ENCODE measurements at places on chromosomes 6 and 20.

DNA sequence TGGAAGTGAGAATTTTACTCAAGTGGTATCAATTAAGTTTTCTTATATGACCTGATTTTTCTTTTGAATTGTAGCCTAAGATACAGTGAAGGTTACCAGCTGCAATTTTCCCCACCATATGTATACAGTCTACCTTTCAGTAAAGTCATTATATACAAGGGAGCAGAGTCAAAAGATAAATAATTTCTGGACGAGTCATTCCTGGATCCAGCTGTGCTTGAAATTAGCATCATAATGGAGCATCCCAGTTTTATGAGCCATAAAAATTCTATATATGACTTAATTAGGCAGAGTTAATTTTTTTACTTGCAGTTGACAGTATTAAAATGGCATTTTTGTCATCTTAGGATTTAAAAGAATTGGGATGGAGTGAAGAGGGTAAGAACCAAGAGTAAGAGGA lies 1008.4 kb downstream of the PHF3 start:
- H3K4me1 ChIP-seq = no peaks in the 10 kb centered on the region
- no peaks in the 10 kb centered on the region for H3K36me3 ChIP-seq
- no peaks in the 10 kb centered on the region for H3K27me3 ChIP-seq
- H3K27ac ChIP-seq = no peak overlapping the region
- no peak overlapping the region for H3K4me3 ChIP-seq

- no peaks in the 10 kb centered on the region for H3K27me3 ChIP-seq
- H3K27ac ChIP-seq = no peak overlapping the region
- no peaks in the 10 kb centered on the region for H3K36me3 ChIP-seq
Measured at GRCh38 chr6:118758946-118759345, 107.6 kb upstream of the CEP85L start.

GRCh38 chr6:167660944-167661551 lies 165.7 kb upstream of the AFDN start:
- no peak for DNase-seq
- no peaks in the 10 kb centered on the region for H3K36me3 ChIP-seq
- no peak overlapping the region for H3K27ac ChIP-seq
- H3K27me3 ChIP-seq = no peaks in the 10 kb centered on the region

DNA sequence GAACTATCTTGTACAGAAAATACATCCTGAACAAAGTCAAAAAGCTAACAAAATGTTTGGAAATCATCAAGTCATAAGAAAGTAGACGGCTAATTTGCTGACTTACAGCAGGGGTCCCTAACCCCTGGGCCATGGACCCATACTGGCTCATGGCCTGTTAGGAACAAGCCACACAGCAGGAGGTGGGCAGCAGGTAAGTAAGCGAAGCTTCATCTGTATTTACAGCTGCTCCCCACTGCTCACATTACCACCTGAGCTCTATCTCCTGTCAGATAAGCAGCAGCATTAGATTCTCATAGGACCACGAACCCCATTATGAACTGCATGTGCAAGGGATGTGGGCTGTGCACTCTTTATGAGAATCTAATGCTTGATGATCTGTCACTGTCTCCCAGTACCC lies 115.5 kb downstream of the CDK19 start:
- H3K27ac ChIP-seq = no peak overlapping the region
- H3K27me3 ChIP-seq = no peaks in the 10 kb centered on the region
- no peak for DNase-seq
- no peaks in the 10 kb centered on the region for H3K36me3 ChIP-seq
- no peak overlapping the region for H3K4me3 ChIP-seq
- H3K4me1 ChIP-seq = no peaks in the 10 kb centered on the region

DNA sequence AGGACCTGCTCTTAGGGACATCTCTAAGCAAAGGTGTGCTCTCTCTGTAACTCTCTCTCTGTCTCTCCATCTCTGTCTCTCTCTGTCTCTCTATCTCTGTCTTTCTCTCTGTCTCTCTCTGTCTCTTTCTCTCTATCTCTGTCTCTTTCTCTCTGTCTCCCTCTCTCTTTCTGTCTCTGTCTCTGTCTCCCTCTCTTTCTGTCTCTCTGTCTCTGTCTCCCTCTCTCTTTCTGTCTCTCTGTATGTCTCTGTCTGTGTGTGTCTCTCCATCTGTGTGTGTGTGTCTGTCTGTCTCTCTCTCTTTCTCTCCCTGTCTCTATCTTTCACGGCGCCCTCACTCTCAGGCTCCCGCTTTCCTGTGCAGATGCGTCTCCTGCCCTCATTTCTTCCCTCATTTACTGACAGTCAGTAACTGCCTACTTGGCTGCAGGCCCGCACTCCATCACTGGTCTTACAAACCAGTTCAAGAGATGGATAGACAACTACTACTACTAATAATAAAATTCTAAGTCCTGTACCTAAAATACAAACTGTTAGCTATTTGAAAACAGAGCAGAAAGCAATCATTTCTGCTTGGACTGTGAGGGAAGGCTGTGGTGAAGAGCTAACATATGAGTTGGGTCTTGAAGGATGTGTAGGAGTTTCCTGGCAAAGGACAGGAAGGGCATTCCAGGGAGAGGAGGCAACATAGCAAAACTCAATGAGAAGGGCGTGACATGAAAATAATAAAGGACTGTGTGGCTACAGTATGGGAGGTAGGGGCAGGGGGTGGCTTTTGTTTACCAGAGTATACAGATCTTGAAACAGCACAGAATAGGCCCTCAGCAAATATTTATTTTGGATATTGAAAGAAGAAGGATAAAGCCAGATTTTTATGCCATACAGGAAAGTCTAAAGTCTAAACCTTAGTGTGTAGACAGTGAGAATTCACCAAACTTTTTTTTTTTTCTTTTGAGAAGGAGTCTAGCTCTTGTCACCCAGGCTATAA lies 67.8 kb upstream of the TAB2 start:
- no peak for DNase-seq
- no peaks in the 10 kb centered on the region for H3K4me1 ChIP-seq
- no peak overlapping the region for H3K27ac ChIP-seq
- no peak overlapping the region for H3K4me3 ChIP-seq
- no peaks in the 10 kb centered on the region for H3K36me3 ChIP-seq

DNA sequence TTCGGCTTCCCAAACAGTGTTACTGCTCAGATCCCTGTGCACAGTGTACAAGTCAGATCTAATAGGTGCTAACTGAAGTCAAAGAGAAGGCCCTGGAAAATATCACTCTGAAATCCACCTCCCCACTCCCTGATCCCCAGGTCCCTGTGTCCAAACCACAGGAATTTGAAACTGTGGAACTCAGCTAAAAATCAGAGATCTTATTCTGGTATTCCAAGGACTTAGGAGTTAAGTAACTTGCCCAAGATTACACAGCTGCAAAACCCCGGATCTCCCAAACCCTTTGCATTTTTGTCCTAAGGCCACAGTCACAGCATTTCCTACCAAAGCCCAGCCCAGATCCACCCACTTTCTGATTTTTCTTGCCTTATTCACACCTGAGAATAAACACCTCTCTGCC lies 32.3 kb upstream of the SLC23A2 start:
- H3K4me1 ChIP-seq = no peaks in the 10 kb centered on the region
- H3K36me3 ChIP-seq = no peaks in the 10 kb centered on the region
- H3K27ac ChIP-seq = no peak overlapping the region
- H3K4me3 ChIP-seq = no peak overlapping the region
- DNase-seq = no peak

GRCh38 chr20:56865055-56865454 lies 235.9 kb downstream of the TFAP2C start:
- no peak for DNase-seq
- no peaks in the 10 kb centered on the region for H3K36me3 ChIP-seq
- no peak overlapping the region for H3K4me3 ChIP-seq
- no peak overlapping the region for H3K27ac ChIP-seq
- H3K27me3 ChIP-seq = no peaks in the 10 kb centered on the region

GRCh38 chr6:153090241-153090930 lies 40.7 kb downstream of the RGS17 start:
- no peaks in the 10 kb centered on the region for H3K36me3 ChIP-seq
- H3K27me3 ChIP-seq = no peaks in the 10 kb centered on the region
- DNase-seq = no peak
- no peak overlapping the region for H3K27ac ChIP-seq

DNA sequence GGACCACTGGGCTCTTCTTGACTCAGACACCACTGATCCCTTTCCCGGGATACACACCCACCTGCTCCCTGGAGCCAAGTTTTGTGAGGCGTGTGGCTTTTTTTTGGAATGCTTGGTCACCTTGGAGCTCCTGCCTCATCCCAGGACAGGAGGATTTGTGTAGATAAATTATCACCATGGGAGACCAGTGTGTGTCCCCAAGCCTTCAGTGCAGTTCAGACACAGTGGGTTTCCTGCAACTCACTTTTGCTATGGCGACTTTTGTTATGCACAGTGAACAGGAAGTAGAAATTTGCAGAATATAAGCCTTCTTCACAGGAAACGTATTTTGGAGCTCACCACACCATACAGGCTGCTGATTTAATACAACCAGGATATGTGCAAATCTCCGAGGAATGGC lies 357.4 kb downstream of the PAX1 start:
- H3K4me1 ChIP-seq = no peaks in the 10 kb centered on the region
- no peak overlapping the region for H3K4me3 ChIP-seq
- no peaks in the 10 kb centered on the region for H3K27me3 ChIP-seq
- DNase-seq = no peak
- no peak overlapping the region for H3K27ac ChIP-seq

DNA sequence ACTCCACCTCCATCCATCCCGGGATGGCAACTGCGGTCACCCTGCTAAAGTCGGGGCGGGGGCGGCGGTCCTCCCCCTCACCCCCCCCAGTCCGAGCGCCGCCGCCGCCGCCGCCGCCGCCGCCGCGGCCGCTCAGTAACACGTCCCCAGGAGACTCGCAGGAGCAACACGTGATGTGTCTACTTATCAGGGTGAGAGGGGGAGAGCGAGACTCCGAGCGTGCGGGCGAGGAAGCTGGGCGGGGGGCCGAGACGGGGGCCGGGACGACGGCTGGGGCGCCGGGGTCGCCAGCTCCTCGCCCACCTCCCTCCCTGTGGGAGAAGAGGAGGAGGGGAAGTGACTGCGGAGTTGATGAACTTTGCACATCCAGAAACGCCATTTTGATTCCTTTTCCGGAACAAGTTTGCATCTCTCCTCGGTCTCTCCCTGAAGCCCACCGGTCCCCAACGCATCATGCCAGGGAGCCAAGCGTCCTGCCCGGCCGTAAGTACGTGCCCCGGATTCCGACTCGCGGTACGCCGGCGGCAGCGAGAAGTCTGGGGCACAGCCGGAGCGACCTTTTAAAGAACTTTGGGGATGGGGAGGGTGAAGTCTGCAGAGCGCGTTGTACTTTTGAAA lies at the start of gene RREB1:
RREB1 (plus strand) TSS at position 384 of the 618 bp plus-strand sequence. CDS start 73,951 bp downstream, outside the sequence.
- DNase-seq = peak; percentile 76
- no peaks in the 10 kb centered on the region for H3K36me3 ChIP-seq
- no peaks in the 10 kb centered on the region for H3K27me3 ChIP-seq
- H3K4me1 ChIP-seq = peaks cover 8% of the 10 kb centered on the region

- H3K4me3 ChIP-seq = no peak overlapping the region
- H3K27ac ChIP-seq = no peak overlapping the region
- DNase-seq = no peak
- H3K36me3 ChIP-seq = no peaks in the 10 kb centered on the region
Measured at GRCh38 chr6:11467364-11467763, 70.2 kb upstream of the TMEM170B start.

DNA sequence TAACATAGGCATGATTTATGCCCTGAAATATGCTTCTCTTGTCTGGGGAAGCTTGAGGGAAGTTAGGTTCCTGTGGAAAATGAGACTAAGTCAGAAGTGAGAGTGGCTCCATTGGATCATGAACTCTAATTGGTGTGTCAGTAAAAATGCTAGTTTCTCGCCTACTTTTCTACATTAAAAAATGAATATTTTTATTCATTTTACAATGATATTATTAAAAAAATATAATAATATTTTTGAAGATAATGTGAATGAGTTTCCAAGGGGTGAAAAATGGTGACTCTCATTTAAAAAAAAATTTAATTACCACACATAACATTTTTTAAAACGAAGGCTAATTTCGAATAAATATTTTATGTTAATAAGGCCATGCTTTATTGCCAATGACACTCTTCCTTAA lies 84.2 kb downstream of the HIVEP1 start:
- no peaks in the 10 kb centered on the region for H3K36me3 ChIP-seq
- DNase-seq = no peak
- H3K27me3 ChIP-seq = no peaks in the 10 kb centered on the region
- H3K27ac ChIP-seq = no peak overlapping the region
- no peaks in the 10 kb centered on the region for H3K4me1 ChIP-seq

- no peak for DNase-seq
- no peaks in the 10 kb centered on the region for H3K27me3 ChIP-seq
- no peaks in the 10 kb centered on the region for H3K36me3 ChIP-seq
- H3K4me1 ChIP-seq = no peaks in the 10 kb centered on the region
- no peak overlapping the region for H3K27ac ChIP-seq
- no peak overlapping the region for H3K4me3 ChIP-seq
Measured at GRCh38 chr20:61385731-61386130, 133.7 kb downstream of the CDH4 start.

DNA sequence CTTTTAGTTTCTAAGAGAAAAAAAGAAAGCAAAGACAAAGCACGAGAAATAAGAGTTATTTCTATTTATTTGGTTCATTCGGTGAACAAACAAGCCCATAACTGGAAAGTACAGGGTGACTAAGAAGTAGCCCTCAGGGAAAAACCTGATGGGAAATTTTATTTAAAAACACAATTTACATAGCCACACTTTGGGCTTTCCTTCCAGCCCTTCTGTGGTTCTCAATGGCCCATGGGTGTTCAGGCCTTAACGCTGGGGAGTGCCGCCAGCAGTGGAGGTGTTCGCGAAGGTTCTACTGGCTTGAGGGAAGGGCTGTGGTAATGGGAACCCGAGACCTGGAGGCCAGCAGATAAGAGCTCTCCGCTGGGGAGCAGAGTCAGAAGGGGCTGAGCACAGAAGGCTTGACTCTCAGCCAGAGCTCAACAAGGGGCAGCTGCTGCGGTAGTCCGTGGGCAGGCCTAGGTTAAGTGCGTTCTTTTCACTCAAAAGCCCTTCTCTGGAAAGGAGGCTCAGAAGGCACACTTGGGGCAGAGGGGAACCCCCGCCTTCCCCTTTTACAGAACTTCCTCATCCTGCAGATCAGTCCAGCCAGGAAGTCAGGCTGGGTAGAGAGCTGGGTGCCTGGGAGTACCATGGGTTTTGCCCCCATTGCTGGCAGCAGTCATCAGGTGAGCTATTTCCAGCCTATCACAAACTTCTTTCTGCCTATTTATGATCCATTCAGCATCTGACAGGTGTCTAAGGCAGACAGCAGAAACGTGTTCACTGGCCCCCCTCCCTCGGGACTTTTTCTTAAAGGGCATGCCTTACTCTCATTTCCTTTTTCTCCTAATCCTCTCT lies 8.8 kb upstream of the CD83 start:
- no peaks in the 10 kb centered on the region for H3K4me1 ChIP-seq
- no peaks in the 10 kb centered on the region for H3K36me3 ChIP-seq
- DNase-seq = no peak
- H3K4me3 ChIP-seq = no peak overlapping the region
- no peaks in the 10 kb centered on the region for H3K27me3 ChIP-seq
- no peak overlapping the region for H3K27ac ChIP-seq

GRCh38 chr6:110359556-110359955 lies 1.4 kb upstream of the METTL24 start:
- no peak overlapping the region for H3K27ac ChIP-seq
- no peaks in the 10 kb centered on the region for H3K36me3 ChIP-seq
- no peak overlapping the region for H3K4me3 ChIP-seq
- peaks cover 8% of the 10 kb centered on the region for H3K4me1 ChIP-seq
- no peaks in the 10 kb centered on the region for H3K27me3 ChIP-seq
- DNase-seq = no peak

Measured in kidney (tissue), 22 donors.